ENCODE measurements at places on chromosomes 6 and 20. TPM values are rescaled to one million over a fixed set of nuclear protein-coding genes. Genes with fewer than 3 reads are reported as not detected.

Gene ZNF391
- 10.3 TPM for polyA plus RNA-seq

Gene RALGAPA2
- polyA plus RNA-seq: 21.7 TPM

Gene CST8
- not detected for polyA plus RNA-seq

Gene ANKS1A
- polyA plus RNA-seq: 53.5 TPM

DNA sequence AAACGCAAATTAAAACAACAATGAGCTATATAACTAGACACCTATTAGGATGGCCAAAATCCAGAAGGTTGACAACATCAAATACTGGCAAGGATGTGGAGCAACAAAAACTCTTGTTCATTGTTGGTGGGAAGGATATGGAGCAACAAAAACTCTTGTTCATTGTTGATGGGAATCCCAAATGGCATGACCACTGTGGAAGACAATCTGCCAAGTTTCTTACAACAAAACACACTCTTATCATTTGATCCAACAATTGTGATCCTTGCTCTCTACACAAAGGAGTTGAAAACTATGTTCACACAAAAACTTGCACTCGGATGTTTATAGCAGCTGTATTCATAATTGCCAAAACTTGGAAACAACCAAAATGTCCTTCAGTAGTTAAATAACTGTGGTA lies 61.8 kb upstream of the LAMA2 start:
- no peak for DNase-seq

DNA sequence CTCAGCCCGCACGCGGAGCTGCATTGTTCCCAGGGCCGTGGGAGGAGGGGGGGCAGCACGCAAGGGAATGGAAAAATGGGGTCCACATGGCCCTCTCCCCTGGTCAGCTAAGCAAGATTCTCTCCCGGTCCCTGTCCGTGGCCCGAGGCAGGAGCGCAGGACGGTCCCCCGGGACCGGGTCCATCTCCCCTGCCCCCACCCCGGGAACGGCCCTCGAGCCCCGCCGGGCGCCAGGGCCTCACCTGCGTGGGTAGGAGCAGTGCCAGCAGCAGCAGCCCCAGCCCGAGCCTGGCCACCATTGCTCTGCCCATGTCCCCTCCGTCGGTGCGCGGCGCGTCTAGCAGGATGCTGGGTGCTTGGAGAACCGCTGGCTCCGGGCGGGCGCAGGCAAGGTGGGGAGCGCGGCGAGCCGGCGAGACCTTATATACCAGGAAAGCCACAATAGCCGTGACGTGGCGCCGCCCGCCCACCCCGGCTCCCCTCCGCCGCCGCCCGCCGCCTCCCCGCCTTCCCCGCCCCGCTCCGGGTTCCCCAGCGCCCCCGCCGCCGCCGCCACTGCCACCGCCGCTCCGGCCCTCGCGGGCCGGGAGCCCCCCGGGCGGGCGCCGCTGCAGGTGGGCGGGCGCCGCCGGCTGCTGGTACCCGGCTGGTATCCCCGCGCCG lies at the start of gene CD24:
Gene CD24, minus strand, starts transcription at position 394 of the 663 bp plus-strand sequence. Its CDS starts 83 bp downstream, at position 311.
- peak; percentile 59 for DNase-seq

DNA sequence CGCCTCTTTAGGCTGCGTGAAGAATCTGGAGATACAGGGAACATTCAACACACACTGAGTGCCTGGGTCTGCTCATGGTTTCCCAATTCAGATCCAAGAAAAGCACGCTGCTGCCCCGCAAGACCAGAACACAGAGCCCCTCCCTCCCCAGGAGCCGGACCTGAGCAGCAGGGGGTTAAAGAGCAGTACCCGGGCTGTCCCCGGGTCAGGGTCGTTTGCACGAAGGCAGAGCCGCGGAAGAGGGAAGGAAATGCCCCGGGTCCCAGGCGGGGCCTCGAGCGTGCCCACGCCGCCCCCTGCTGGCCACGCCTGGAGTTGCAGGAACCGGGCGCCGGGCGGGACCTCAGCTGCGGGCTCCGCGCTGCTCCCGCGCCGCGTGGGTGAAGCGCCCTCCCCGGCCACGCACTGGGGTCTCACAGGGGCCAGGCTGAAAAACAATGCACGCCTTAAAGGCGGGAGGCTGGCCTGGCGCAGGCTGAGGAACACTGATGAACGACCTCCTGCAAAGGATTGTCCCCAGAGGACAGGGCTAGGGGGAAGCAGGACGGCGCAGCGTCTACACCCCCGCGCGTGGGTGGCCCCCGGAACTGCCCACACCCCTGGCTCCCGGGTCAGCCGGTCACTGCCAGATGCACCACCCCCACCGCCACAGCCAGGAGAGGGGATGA lies 48.9 kb downstream of the ANKRD60 start:
- peak; percentile 51 for DNase-seq

DNA sequence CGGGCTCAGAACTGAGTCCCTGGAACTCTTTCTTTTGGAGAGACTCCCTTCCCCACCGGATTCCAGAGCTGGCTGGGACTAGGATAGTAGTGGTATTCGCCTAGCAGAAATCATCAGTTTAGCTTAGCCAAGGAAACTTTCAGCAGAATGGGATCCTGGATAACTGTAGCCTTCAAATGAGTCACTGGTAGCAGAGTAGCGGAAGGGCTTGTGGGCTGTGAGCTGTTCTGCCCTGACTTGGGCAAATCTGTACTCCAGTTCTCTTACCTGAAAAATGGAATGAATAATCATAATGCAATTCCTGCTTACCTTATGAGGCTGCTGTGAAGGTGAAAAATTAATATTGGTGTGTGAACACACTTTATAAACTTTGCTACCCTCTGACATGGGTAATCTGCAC lies 244.3 kb upstream of the CHD6 start:
- no peak for DNase-seq

GRCh38 chr6:163412341-163412740 lies 2.2 kb upstream of the QKI start:
- DNase-seq: no peak

- no peak for DNase-seq
These were observed 225.6 kb downstream of the PLCB1 start for GRCh38 chr20:8357703-8358102.

- no peak for DNase-seq
These were observed 7.7 kb upstream of the PHACTR3 start for GRCh38 chr20:59596690-59597089.

GRCh38 chr6:112911959-112912358 lies 564.8 kb downstream of the RFPL4B start:
- no peak for DNase-seq

GRCh38 chr20:43937591-43937990 lies 22.9 kb downstream of the TOX2 start:
- DNase-seq: no peak

DNA sequence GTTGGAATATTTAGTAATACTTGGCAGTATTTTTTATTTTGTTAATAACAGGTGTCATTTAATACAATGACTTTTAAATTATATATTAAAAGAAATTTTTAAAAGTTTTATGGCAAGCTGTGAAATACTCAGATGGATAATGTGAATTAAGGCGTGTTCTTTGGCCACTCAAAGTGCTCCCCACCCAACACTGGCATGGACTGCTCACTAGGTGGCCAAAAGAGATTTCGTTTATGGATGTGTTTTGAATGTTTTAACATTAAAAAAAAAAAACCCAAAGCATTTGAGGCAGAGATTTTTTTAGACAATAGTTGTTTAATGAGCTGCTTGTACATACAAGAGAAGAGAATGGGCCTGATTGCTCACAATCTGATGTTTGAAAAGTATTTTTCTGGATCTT lies 86.5 kb downstream of the QKI start:
- no peak for DNase-seq

- no peak for DNase-seq
These were observed 2.0 kb downstream of the GLP1R start for GRCh38 chr6:39050453-39051112.

Data from renal cortex interstitium (tissue), 15 donors.